ENCODE measurements at places on chromosomes 3 and 15.

DNA sequence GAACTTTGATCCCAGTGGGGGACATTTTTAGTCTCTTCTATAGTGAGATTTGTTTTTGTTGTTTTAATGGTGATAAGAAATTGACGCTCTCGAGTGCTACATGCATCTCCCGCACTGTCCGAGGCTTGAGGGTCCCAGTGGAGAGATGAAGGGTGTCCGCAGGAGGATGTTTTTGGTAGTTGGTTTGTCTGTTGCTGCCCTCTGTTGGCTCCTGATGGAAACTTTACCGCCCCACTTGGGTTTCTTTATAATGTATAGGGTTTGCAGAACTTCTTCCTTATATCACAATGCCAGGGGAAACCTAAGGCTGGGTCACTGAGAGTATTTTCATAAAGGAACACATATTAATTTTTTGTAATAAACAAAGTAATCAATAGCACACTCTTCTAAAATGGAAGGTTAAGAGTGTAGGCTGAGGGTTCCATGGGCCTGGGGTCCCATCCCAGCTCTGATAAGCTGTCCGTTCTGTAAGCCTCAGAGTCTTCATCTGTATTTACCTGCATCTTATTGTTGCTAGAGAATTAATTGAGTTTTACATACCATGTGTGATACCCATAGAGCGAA lies 185.3 kb upstream of the FEZF2 start:
- no peak for DNase-seq

DNA sequence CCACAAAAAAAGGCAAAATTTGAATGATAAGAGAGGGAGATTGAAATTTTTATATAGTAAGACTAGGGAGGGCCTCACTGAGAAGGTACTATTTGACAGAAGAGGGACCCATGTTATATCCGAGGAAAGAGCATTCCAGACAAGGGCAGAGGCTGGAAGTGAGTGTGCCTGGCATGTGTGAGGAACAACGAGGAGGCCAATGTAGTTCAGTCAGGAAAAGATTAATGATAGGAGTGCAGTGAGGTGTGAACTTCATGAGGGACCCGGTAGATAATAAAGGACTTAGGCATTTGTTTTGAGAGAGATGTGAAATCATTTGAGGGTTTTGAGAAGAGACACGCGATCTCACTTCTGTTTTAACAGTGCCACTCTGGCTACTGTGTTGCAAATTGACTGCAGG lies 36.3 kb downstream of the ASTE1 start:
- no peak for DNase-seq

DNA sequence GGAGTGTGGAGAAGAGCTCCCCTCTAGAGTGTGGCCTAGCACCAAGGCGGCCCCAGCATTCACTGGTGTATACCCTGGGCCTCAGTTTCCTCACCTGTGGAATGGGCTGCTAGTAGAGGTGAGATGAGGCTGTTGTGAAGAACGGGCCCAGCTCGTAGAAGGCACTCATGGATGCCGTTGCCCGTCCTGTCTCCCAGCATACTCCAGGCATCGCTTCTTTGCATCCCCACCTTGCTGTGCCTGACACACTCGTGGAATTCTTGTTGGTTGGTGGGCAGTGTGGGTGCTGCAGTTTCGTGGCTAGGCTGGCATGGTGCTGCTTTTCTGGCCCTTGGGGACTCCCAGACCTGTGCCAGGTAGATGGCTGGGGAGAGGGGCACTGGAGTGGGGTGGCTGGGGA lies 76.7 kb downstream of the SMAD6 start:
- no peak for DNase-seq

- no peak for DNase-seq
Measured at GRCh38 chr3:139659511-139659910, 18.3 kb downstream of the NMNAT3 start.

- DNase-seq, result no peak
Measured at GRCh38 chr3:4981294-4981664, 2.0 kb downstream of the BHLHE40 start.

- DNase-seq, result no peak
Measured at GRCh38 chr3:96000966-96001365, 813.4 kb upstream of the EPHA6 start.
